NB4 (cell line): ENCODE measurements at places on chromosomes 5 and 9.

GRCh38 chr9:111632060-111632459, 926 bp downstream of the DNAJC25 start:
- DNase-seq, result peak; percentile 49

DNA sequence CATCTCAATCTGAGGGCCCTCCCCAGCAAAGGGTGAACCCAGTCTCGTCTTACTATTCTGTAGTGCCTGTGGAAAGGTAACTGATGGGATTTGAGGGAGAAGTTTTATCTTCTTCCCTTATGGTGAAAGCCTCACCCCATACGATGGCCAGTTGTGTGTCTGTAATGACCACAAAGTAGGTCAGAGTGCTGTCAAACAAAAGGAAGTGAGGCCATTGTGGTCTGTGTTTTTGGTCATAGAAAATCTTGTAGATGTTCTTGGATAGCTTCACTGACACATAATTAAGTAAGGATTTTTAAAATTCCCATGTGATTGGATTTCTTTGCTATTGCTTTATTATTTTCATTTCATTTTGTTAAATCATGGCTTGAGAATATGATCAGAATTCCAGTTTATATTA, 505.1 kb upstream of the KLF4 start:
- peak; percentile 12 for DNase-seq

GRCh38 chr9:36318212-36318802, 60.1 kb upstream of the GNE start:
- DNase-seq, result no peak

DNA sequence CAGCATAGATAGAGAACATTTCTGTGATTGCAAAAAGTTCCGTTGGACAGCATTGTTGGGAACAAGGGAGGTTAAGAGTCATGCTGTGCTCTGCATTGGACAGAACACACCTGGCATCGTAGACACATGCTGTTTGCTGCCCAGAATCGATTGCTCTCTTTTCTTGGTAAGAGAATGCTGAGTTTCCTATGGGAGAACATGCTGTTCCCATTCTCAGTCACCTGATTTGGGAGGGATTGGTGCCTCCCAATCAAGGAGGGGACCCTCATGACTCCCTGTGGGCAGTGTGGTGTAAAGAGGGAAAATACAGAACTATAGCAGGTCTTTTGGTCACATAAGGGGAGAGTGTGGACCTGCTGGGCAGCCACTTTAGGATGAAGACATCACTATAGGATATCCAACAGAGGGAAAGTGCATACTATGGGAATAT, 555.4 kb upstream of the CLINT1 start:
- DNase-seq, result no peak

GRCh38 chr9:137645211-137645610, 26.4 kb downstream of the EHMT1 start:
- DNase-seq, result no peak

DNA sequence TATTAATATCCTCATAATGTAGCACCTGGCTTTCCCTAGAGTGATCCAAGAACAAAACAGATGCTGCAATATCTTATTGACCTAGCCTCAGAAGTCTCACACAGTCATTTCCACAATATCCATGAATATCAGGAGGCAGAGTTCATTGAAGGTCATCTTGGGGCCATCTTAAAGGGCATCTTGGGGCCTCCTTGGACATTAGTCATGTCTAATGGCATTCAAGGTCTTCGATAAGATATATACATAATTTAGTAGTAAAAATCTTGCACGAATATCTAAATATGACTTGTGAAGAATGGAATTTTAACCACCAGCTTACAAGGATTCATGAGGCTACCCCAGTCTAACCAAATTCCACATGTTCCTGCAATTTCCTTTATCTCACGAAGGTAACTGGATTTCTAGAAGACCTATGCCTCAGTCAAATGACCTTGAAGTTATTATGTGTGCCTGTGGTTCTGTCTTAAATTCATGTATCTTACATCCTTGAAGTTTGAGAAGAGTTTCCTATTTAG, 163.6 kb upstream of the SPEF2 start:
- no peak for DNase-seq

DNA sequence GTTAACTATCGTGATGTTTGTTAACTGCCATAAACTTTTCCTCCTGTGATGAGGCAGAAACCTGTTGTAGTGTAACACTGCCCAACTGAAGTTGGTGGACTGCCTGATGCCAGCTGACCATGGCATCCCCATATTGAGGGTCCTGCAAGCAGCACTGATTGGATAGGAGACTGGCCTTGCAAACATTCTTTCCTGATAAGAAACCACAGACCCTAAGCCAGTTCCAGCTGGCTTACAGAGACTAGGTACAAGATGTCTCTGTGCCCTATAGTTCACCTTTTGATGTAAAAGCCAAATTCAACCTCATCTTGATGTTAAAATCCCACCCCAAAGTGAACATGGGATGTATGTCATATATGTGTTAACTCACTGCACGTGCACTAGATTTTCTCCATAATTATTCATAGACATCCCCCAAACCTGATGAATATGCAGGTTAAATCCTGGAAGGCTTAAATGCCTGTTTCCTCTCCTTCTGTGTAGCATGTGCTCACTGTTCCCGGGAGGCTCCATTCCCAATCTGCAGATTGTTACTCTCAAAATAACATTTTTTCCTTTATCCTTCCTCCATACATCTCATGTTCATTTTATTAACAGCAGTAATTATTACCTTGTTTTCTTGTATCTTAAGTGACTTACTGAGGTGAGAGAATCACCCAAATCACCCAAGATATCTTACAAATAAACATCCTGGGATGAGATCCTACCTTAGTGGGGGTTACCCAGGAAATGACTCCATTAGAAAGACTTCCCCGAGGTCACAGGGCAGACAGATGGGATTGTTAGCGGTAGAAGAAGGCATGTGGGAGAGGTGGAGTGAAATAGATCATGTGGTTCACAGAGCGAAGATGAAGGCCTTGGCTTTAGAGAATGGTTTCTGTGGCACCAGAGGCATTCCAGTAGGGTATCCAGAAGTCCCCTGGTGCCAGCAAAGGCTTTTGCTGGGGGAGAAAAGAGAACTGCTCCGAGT, 566.7 kb downstream of the CCDC171 start:
- no peak for DNase-seq
